ENCODE measurements at places on chromosomes 4 and X.

DNA sequence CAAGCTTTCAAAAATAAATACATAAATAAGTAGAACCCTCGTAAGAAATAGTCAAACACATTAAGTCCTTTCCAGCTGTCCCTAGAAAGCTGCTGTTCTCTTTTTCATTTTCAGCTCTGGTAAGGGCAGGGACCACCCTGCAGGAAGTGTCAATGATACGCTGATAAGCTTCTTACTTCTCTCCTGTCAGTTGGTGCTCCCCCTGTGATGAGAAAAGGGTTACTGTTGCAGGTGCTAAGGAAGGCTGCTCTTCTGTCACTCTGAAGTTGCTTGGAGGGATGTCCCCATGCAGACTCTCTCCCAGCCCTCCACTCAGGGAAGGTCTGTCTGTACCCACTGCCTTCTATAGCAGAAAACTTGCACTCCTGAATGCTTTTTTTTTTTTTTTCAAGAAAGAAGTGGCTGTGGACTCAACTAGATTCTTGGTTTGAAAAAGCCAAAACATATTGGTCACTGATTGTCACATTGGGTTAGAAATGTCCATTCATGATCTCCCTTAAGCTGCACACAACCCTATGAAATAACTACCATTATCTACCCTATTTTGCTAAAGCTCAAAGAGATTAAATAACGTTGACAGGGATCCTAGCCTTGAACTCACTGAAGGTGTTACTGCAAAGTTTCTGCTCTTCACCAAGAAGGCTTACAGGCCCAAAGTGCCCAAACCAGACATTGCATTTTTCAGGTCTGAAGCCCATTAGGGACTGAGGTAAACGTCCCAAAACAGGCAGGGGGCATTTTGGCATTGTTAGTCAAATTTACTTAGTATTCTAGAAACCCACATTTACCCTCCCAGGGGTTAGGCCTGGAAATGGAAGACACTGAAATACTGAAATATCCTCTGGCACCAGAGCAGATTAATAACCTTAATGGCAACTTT lies 1.2 kb downstream of the CXCL3 start:
- DNase-seq: no peak

- DNase-seq: no peak
Observed at GRCh38 chrX:68199062-68199848, 234.0 kb downstream of the OPHN1 start.

- DNase-seq: no peak
Observed at GRCh38 chr4:20944961-20945360, 244.7 kb downstream of the PACRGL start.

DNA sequence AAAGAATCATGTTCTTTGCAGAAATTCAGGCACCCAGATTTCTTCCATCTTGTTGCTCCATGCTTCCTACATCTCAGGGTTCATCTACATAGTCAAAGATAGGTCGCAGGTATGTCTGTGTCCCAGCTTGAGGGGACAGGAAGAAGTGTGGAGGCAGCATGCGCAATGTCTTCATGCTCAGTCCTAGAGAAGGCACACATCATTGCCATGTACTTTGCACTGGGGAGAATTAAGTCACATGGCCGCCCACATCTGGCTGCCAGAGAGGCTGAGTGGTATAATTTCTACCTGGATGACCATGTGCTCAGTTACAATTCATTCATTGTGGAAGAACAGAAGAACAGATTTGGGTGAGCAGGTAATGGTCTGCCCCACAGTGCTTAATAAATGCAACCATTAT lies 54.1 kb downstream of the GAB1 start:
- DNase-seq: no peak

GRCh38 chrX:108312957-108313356 lies 125.3 kb downstream of the COL4A6 start:
- no peak for DNase-seq

DNA sequence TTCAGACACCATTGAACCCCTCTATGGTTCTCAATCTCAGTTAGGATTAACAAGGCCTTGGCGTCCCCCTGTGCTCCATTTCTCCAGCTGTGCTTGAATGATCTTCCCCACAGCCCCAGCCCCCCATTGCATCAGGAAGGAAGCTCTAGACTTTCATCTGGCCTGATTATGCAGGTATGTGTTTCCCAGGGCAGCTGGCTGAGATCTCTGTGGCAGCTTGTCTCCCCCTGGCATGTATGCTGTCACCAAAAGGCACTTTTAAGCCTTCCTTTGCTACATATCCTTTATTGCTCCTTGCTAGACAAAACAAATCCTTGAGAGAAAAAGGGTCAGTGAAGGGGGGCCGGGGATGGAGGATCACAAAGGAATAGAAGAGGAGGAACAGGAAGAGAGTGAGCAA lies 1056.0 kb upstream of the SLIT2 start:
- DNase-seq: peak; percentile 77

DNA sequence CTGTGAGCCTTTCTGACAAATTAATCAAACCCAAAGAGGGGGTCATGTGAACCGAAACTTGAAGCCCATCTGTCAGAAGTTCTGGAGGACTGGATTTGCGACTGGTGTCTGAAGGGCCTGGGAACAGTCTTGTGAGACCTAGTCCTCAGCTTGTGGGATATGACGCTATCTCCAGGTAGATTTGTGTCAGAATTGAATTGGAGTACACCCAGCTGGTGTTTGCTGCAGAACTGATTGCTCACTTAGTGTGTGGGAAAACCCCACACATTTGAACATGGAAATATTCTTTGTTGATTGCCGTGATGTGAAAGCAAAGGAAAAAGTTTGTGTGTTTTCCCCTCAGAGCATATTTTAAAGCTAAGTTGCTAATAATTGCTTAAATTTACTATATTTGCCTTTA lies 30.3 kb upstream of the TMSB15B start:
- no peak for DNase-seq

- DNase-seq: no peak
Observed at GRCh38 chrX:138897621-138898492, 186.3 kb upstream of the FGF13 start.

- no peak for DNase-seq
Observed at GRCh38 chr4:4921077-4921476, 61.6 kb downstream of the MSX1 start.

GRCh38 chrX:107324493-107325310 lies 118.3 kb downstream of the DNAAF6 start:
- peak; percentile 45 for DNase-seq

- no peak for DNase-seq
Observed at GRCh38 chrX:103585411-103586313, at the start of gene TCEAL4. Gene TCEAL4, plus strand, starts transcription at chrX:103585515. Its CDS starts 1,161 bp downstream, at chrX:103586676.

DNA sequence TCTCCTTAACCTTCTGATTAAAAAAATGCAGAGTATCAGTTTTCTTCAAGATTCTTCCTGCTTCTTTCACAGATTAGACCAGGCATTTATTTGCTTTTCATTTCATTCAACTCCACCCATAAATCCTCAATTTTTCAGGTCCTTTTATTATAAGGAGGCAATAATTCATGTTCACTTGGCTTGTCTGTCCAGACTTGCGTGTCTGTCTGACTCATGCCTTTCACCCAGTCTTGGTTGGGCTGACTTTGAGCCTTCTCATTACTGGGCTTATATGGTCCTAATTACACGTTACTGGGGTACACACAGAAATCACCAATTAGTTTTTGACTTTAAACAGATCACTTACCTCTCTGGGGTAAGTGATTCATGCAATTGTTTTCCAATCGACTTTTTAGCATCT lies 48.8 kb upstream of the GALNT7 start:
- no peak for DNase-seq

- DNase-seq: no peak
Observed at GRCh38 chr4:170667814-170668213, 578.1 kb upstream of the AADAT start.

DNA sequence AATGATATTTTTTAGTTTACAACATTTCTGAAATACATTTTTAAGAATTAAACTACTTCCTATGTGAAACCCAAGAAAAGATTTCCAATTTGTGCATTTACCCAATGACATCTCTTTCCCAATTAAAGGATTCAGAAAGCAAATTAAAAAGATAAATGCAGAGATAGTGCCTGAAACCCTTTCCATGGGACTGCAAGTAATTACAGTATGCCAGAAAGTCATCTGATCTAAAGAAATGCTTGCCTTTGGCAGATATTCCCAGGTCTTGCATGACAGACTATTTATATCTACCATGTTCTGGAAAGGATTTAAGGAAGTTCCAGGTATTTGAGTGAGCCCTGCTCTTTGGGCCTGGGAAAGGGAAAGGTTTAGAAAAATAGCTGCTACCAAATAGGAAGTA lies 41.6 kb upstream of the CXorf38 start:
- DNase-seq: no peak

- no peak for DNase-seq
Observed at GRCh38 chr4:92303621-92304027, at the start of gene GRID2. Gene GRID2, plus strand, starts transcription at chr4:92303966.

- DNase-seq: no peak
Observed at GRCh38 chr4:53716011-53716410, 124.7 kb upstream of the LNX1 start.

GRCh38 chrX:107154787-107155620 lies 36.4 kb upstream of the RBM41 start:
- no peak for DNase-seq

DNA sequence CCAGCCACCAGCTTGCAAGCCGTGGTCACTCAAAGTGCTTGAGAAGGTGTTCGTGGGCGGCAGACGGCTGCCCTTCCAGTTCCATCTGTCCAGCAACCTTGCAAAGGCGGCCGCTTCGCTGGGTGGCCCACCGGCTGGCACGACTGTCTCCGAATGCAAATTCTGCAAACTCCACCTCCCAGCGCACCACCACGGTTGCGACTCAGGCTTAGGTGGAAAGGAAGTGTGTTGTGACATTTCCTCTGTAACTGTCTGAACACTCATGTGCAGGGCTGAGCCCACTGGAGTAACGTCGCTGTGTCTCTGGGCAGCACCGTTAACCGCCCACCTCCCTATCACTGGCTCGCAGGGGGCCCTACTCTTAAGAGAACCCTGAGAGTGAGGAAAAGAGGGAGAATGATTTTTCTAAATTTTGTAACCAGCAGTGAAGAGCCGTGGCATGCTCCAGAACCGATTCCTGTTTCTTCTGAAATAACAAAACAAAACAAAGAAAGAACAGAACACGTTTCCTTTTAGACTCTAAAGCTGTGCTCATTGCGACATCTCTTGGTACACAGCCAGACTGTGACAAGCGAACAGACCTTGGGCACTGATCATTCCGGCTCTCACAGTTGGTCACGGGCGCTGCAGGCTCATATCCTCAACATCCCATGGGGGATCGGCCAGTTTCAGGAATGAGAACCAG lies at the start of gene P2RY8:
Gene P2RY8 (minus strand): TSS at position 155 of the 685 bp plus-strand sequence. CDS start 70,627 bp downstream, outside the sequence.
- no peak for DNase-seq

- DNase-seq: no peak
Observed at GRCh38 chr4:47484168-47484567, 907 bp upstream of the ATP10D start.

DNA sequence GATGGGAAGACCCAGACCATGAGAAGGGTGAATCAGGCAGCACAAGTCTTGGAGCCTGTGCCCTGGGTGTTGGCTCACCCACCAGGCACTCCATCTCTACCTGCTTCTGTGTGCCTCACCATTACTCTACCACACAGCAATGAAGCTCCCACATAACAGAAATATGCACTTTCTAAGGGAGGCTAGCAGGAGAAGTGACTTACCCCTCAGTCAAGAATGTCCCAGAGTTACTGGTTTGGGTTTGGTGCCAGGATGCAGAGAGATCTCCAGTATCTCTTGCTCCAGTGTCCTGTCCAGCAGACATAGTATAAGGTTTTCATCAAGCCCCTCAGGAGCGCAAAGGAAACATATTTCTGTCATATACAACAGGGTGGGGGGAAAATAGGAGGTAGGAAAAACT lies 11.3 kb upstream of the RAB40A start:
- no peak for DNase-seq

- DNase-seq: no peak
Observed at GRCh38 chrX:70481471-70482270, 37.0 kb downstream of the DLG3 start.

DNA sequence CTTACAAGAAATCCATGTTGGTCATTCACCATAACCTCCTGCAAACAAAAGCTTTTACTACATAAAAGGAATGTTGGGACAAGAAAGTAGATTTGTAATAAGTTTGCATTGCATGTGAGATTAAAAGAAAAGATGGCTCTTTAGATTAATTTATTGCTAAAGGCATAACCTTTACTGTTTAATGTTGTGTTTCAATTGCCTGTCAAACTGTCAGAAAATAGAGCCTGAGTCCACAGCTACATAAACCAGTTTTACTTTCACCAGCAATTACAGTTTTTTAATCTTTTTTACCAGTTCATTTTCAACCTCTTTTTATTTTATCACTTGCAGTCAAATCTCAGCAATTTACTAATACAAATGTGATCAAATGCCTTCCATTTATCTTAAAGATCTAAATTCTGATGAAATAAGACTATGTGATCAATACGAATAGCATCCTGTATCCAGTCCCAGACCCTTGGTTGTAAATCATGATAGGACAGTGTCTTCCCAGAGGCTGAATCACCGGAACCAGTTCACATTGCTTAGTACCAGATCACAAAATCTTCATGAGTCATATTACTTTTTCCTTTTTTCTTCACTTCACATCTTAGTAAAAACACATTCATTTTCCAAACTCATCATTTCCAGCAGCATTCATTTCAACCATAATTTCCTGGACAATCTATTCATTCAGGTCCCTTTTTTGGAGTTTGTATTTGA lies 95.4 kb upstream of the FRG1 start:
- DNase-seq: no peak

GRCh38 chrX:65406532-65406931 lies 128.1 kb downstream of the LAS1L start:
- no peak for DNase-seq

GRCh38 chr4:174222266-174222872 lies 61.1 kb downstream of the FBXO8 start:
- no peak for DNase-seq

DNA sequence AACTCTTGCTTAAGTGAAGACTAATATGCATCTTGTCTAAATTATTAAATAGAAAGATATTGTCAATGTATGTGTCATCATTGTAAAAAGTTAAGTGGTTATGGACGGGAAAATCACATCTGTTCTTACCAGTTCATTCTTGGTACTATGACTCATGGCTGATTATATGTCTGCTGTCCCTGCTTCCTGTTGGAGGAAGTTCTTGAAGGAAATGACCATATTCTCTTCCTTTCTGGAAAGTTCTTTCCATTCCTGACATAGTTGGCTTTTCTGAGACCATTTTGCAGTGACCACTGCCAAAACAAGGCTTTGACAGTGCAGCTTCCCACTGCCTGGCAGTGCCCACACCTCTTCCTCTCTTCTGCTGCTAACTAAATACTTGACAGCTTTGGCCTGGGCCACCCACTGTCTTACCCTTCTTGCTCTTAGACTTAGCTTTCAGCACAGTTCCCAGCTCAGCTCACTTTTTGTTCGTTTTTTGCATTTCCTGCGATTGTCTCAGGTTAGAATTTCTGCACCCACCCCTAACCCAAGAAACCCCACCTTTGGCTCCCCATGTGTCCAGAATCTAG lies 13.2 kb upstream of the CLDN24 start:
- DNase-seq: no peak

Measured in iPS DF 6.9 (cell line).